Left ventricle myocardium inferior (tissue), 1 donor: ENCODE measurements at places on chromosomes 16 and 17.

GRCh38 chr17:19359151-19359550 lies 3.4 kb downstream of the B9D1 start:
- DNase-seq: no peak

- DNase-seq: no peak
Measured at GRCh38 chr16:10610499-10611184, 30.2 kb upstream of the EMP2 start.

DNA sequence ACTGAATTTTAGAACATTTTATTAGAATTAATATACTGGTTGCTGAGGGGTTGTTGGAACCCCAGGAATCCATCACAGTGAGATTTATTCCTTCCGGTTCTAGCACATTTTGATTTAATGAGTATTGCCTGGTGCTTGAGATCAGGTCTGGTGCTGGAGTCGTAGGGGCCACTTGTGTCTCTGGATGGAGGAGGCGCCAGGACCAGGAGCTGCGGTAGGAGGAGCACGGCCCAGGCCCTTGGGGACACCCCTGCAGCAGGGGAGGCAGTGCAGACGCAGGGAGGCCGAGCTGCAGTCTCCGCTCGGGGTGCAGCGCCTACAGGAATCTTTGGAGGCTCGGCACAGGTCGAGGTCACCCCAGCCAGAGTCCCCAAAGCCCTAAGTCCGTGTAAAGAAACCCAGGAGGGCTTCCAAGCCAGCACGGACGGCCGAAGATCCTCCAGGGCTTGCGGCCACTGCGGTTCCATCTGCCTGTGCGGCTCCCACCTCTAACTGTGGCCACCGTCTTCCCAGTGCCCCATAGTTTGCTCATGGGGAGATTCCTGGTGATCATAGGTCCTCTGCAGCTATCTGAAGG lies 66.2 kb upstream of the CREBBP start:
- DNase-seq: no peak

DNA sequence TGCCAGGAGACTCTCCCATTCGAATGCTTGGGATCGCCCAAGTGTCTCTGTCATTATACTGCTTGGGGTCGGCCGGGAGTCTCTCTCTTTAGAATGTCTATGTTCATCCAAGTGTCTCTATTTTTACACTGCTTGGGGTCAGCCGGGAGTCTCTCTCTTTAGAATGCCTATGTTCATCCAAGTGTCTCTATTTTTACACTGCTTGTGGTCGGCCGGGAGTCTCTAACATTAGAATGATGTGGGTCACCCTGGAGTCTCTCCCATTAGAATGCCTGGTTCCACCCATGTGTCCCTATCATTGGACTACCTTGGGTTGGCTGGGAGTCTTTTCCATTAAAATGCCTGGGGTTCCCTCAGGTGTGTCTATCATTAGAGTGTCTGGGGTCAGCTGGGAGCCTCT lies 2230.4 kb downstream of the TP53TG3F start:
- DNase-seq: no peak

DNA sequence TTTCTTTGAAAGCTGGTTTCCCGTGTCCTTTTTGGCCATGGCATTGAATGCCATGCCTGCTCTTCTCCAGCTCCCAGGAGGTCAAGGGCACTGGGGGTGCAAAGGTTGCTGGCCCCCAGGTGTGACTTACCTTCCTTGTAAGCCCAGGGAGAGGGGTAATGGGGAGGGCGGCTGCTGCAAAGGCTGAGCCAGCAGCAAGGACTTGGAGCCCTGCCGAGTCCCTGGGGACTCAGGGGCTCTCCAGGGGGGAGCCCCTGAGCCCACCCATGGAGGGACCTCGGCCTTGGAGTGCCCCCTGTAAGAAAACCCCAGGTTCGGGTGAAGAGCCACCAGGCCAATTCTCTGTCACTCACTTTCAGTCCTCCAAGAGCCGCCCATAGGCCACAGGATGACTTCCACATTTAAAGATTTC lies 5.9 kb upstream of the CCL22 start:
- DNase-seq: no peak

DNA sequence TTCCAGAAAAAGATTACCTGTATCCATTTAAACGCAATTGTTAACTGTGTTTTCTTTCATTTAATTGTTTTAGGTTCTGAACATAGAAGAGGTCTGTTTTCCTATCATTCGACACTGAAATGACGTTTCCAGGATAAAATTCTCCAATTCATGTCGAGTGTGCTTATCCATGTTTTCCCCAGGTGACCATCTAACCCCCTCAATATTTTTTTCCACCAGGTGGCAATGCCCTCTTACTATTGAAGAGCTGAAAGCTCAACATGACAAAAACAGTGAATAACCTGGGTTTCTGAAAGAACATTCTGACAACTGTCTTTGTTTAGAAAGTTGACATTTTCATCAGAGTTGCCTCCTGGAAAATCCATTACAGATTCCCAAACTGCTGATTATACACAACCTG lies 948.7 kb downstream of the KCNJ2 start:
- no peak for DNase-seq

- DNase-seq: no peak
Measured at GRCh38 chr16:60001523-60001922, 1267.4 kb upstream of the GOT2 start.

GRCh38 chr16:77297996-77298395 lies 98.8 kb downstream of the SYCE1L start:
- no peak for DNase-seq

DNA sequence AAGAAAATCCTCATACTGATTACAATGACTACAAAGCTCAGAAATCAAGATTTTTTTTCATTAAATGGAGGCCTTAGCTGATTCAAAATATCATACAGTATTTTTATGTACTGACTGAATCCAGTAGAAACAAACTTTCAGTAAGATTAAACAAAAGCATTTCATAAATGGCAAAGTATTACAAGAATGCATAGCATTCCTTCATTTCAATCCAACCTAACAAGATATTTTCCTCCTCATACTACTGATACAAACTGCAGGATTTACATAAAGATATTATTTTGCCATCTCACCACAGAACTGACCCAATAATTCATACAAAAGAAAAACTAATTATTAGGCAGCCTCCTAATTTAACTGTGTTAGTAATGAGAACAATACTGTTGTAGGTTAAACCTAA lies 6.2 kb upstream of the KANSL1 start:
- DNase-seq: no peak

DNA sequence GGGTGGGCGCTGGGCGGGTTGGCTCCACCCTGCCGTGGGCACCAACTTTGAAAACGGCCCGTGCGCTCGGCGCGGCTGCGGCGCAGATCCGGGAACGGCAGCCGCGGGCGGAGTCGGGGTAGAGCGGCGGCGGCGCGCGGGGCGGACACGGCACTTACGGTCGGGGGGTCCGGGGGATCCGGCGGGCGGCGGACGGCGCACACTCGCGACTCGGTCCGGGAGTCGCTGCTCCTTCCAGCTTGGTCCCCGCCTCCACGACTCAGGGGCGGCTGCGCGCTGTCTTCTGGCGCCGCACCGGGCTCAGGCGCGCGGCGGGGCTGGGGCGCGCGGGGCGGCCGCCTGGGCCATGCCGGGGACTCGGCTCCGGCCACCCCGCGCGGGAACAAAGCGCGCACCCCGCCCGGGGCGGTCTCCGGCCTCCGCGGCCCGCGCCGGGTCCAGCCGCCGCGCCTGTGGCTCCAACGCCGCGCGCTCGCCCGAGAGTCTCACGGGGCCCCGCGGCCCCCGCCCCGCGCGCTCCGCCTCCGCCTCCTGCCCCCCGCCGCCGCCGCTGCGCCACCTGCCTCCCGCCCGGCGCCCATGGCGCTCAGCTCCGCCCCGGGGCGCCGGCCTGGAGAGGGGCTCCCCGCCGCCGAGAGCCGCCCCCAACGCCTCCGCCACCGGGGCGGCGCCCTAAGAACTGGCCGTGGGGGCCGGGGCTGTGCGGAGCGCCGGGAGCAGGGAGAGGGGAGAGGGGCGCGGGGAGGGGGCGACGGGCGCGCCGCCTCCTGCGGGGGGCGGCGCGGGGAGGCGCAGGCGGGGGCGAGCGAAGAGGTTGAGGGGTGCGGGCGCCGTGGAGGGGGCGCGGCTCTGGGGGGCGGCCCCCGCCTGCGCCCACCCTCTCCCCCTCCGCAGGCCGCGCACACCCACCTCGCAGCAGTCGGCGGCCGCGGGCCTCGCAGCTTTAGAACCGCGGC lies 35.9 kb downstream of the CBFA2T3 start:
- peak; percentile 66 for DNase-seq

DNA sequence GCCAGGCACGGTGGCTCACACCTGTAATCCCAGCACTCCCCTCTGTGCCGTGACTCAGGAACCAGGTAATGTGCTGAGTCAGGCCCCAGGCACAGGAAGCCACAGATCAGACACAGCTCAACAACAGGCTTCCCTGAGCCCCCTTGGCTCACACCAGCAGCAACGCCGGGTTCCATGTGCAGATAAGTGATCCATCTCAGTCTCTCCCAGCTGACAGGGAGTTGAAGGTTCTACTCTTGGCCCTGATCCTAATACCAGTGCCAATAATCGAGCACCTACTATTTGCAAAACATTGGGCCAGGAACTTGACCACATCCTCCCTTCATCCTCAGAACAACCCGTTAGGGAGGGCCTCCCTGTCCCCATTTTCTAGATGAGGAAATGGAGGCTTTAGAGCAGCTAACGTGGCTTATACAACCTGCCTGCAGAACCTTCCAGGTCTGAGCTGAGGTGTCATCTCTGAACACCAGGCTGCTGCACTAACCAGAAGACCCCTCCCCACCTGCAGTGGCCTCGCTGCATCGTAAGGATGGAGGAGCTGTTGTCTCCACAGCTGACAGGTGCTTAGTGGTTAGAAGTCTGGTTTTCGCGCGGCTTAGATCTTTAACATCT lies 64.8 kb upstream of the AMZ2 start:
- no peak for DNase-seq

- DNase-seq: no peak
Measured at GRCh38 chr17:44061446-44061845, 5.0 kb downstream of the LSM12 start.

GRCh38 chr17:49656247-49656646 lies 21.6 kb downstream of the SPOP start:
- no peak for DNase-seq

- DNase-seq: no peak
Measured at GRCh38 chr16:68236137-68236825, 354 bp upstream of the ESRP2 start.

- DNase-seq: no peak
Measured at GRCh38 chr16:681746-682427, 1.7 kb downstream of the STUB1 start.

- DNase-seq: no peak
Measured at GRCh38 chr16:708019-708418, 2.4 kb upstream of the FBXL16 start.

- DNase-seq: no peak
Measured at GRCh38 chr17:40791787-40792436, 7.8 kb downstream of the KRT28 start.

- DNase-seq: no peak
Measured at GRCh38 chr16:31460582-31461002, 1.3 kb downstream of the ARMC5 start.

GRCh38 chr16:48182979-48183537 lies 27.3 kb upstream of the ABCC12 start:
- DNase-seq: no peak

DNA sequence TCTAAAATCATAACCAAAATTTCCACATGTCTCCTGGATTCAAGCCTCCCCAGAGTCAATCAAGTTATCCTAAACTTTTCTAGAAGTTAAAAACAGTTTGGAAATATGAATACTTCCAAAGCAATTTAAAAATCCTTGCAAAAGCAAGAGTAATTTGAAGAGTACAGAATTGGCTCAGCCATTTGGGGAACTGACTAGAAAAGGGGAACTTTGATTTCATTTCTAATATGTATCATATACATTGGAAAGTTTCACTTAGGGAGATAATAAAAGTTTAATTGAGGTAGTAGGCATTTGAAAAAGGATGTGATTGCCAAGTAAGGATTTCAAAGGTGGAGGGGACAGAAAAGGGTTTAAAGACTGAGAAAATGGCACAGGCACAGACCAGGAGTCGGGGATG lies 9.0 kb upstream of the SLFN12L start:
- no peak for DNase-seq

DNA sequence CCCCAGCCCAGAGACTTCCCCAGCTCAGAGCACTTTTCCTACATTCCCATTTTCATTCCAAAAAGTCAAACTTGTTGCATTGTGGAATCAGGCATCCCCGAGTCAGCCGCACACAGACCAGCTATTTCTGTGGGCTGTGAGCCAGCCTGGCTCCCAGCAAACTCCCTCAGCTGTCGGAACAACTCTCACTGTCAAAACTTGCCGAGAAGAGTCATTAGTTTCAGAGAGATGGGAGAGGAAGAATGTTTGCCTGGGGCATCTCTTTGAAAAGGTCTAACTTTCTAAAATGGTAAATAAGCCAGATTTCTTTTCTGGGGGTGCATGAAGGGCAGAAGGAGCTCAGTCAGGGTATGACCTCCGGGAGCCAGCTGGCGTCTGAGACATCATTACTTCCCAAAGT lies 280.0 kb downstream of the TMEM114 start:
- no peak for DNase-seq

DNA sequence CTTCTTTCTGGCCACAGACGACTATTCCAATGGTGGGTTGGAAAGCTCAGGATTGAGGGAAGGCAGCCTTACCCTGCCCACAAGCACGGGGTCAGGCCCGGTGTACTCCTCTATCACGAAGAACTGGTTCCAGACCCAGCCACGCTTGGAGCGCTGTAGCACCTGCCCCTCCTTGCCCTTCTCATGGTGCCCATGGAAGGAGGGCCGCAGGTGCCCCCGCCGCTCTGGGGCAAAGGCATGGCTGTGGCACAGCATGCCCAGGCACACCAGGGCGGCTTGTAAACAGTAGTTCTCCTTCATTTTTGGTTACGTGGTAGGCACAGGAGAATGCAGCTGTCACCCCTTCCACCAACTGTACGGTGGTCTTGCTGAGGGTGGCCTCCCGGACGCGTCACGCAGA lies 117.3 kb downstream of the CDH11 start:
- no peak for DNase-seq

GRCh38 chr17:1493291-1493980 lies 950 bp upstream of the MYO1C start:
- DNase-seq: peak; percentile 55

- peak; percentile 80 for DNase-seq
Measured at GRCh38 chr16:67641779-67642708, 2.9 kb upstream of the CARMIL2 start.

DNA sequence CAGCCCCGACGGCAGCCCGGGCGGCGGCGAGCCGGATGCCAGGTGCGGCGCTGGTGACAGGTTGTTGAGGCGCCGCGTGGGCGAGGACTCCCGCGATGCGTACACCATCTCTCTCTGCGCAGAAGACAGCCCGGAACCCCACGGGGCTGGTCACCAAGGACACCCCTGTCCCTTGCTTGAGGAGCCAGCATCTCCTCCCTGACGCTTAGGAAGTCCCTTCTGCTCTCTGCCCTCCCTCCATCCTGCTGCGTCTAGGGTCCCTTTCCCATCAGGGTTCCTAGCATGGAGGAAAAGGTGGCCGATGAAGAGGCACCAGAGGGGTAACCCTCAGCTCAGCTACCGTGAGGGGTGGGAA lies 43.6 kb downstream of the SRCIN1 start:
- DNase-seq: no peak

GRCh38 chr17:50256826-50257618 lies 17.2 kb upstream of the TMEM92 start:
- DNase-seq: no peak
